Stimulated activated CD8-positive, alpha-beta memory T cell treated with anti-CD3 and anti-CD28 coated beads, Interleukin-7, amount 100 ng/mL, for 4 hours (primary cell): ENCODE measurements at places on chromosomes 6 and 20.

DNA sequence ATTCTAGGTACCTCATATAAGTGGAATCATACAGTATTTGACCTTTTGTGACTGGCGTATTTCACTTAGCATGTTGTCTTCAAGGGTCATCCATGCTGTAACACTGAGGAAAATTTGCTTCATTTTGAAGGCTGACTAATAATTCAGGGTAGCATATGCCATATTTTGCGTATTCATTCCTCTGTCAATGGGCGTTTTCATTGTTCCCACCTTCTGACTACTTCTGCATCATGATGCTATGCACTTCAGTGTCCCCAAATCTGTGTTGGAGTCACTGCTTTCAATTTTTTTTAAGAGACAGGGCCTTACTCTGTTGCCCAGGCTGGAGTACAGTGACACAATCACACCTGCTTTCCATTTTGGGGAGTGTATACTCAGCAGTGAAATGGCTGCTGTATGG, 51.6 kb downstream of the SYNDIG1 start:
- DNase-seq = no peak

DNA sequence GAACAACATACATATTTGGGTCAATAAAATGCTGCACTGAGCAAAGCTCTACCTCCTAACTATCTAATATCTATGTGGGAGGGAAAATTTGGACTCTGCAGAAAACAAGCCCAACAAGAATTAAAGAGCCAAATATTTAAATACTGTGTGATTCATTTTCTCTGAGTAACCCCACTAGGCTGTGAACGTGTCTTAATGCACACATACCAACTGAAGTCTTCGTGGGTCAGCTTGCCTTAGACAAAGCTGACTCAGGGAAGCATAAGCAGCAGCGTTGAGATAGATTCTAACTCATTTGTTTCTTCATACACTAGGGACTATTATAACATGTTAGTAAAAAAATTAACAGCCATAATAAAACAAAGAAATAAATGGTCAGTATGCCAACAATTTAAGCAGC, 114.3 kb downstream of the GJA1 start:
- no peak for DNase-seq

- DNase-seq = no peak
These were observed 77.6 kb upstream of the MOCS1 start for GRCh38 chr6:40011844-40012243.

DNA sequence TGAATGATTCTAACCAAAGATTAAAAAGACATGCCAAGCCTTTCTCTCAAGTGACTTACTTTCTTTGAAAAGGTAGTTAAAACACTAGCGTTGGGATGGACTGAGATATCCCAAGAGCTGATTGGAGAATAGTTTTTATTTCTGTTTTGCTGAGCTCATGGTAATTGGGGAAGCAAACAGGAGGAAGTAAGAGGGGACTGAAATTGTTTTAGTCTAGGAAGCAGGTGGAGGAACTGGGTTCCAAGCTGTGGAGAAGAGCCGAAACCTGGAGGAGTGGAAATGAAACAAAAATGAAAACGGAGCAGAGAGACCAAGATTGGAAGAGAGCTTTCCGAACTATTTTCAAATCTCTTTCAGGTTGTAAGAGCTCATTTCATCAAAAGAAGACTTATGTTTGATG, 59.9 kb upstream of the TENT5A start:
- DNase-seq = no peak

GRCh38 chr6:134909701-134910592, 40.0 kb downstream of the ALDH8A1 start:
- DNase-seq = no peak

DNA sequence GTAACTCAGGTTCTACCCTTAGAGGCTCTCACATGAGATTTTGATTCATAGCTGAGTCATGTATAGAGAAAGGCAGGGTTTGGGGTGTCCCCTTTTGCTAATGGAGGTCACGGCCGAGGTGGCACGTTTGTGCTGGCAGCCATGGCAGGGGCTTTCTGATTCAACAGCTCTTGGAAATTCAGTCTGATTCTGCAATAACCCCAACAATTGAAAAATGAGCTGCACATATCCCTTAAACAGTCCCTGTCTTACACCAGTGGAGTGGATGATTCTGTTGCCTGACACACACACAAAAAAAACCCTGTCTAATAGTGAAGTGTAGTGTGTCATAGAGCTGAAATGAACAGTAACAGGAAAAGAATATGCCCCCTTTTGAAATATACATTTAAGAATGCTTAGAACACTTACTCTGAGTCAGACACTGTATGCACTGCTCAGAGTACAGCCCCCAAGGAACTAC, 40.4 kb upstream of the ARG1 start:
- peak; percentile 22 for DNase-seq

DNA sequence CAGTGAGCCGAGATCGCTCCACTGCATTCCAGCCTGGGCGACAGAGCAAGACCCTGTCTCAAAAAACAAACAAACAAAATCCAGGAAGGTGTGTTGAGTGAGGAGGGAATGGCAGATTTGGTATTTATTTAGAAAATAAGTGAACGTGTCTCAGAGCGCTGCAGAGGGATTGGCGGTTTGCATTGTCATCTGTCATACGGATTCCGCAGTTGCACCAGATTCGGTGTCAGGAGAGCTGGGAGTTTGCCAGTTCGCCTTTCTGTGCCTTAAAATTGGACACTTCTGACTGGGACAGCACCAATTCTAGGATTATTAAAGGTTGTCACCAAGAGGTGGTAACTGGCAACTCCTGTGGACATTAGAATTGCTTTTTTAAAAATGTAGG, 912 bp downstream of the SNRNP48 start:
- DNase-seq = no peak

DNA sequence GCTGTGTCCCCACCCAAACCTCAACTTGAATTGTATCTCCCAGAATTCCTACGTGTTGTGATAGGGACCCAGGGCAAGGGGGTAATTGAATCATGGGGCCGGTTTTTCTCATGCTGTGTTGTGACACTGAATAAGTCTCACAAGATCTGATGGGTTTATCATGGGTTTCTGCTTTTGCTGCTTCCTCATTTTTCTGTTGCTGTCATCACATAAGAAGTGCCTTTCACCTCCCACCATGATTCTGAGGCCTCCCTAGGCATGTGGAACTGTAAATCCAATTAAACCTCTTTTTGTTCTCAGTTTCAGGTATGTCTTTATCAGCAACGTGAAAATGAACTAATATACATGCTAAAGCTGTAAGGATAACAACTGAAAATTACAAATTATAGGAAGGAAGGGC, 88.3 kb downstream of the CDYL start:
- no peak for DNase-seq

GRCh38 chr6:111610548-111611172, 5.0 kb upstream of the TRAF3IP2 start:
- no peak for DNase-seq

DNA sequence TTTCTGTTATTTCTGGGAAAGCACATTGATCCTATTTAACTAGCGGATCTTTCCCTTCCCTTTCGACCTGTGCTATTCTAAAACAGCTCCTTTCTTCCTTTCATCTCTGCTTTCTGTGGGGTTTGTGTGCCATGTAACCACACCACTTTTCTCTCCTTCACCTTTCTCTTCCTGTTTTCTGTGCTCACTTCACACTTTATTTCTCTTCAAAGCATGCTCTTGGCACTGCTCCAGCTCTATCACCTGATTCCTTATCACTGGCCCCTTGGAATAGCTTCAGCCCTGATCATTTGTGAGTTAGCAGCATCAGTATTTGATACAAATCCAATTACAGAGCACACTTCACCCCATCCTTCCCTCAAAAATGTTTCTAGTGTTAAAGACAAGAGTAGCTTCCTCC, 8.1 kb upstream of the METTL24 start:
- DNase-seq = no peak

DNA sequence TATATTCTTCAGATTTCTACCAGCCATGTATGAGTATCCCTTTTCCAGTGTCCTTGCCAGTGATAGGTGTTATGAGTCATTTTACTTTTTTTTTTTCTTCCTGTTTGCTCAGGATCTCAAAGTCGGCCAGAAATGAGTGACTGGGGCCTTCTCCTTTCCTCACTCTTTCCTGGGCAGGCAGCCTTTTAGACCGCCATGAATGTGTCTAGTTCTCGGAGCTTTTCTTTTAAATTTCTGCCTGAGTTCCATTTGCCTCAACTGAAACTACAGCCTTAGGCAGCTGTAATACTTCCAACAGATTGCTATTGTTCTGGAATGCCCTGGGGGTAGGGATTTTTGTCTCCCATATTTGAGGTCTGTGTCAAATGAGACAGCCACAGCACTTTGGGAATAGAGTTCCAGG, 83.7 kb downstream of the STXBP5 start:
- DNase-seq = no peak

GRCh38 chr6:100457311-100457990, 7.3 kb downstream of the SIM1 start:
- no peak for DNase-seq

DNA sequence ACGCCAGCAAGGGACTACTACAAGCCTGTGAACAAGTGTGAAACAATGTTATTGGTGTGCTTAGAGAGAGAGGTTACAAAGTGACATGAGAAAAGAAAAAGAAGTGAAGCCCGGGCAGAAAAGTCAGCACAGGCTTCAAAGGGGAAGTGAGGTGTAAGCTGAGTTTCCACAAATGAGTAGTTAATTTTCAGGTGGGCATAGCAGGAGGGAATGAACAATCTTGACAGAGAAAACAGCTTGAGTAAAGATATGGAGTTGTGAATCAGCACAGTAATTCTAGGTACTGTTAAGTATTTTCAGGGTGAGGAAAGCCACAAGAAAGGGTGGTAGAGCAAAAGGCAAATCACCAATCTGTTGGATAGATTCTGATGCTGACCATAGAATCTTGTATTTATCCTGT, 4.3 kb downstream of the KCNQ5 start:
- no peak for DNase-seq

- no peak for DNase-seq
These were observed 275.0 kb upstream of the BMP2 start for GRCh38 chr20:6492271-6493055.

DNA sequence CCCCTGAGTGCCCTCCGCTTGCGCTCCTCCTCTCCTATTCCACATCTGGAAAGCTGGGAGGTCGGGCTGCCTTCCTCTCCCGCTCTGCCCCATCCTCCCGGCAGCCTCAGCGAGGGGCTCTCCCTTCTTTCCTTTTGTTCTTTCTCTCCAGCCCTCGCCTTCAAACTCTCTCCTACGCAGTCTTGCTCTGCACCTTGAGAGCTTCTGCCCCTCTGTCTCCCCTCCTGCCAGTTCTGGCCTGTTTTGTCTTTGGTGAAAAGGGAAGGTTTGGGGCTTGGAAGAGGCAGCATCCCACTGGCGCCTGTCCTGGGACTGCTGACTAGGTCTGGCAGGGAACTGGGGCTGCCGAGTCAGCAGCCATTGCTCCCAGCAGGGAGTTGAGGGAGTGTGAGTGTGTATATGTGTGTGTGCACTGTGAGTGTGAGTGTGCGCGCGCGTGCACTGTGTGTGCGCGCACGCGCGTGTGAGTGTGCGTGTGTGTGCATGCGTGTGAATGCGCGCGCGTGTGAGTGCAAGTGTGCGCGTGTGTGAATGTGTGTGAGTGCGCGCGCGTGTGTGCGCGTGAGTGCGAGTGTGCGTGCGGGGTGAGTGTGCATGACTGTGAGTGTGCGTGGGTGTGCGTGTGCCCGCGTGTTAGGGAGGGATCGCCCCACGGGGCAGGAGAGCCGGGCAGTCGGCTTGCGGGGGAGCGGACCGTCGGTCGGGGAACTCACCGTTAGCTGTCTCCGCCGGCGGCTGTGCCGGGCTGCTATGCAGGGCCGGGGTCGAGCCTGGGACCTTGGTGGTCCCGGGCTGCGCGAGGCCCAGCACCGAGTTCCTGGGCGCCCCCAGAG, 523 bp downstream of the CPXM1 start:
- no peak for DNase-seq

- DNase-seq = no peak
These were observed 4.2 kb downstream of the OR2B2 start for GRCh38 chr6:27908017-27908416.

DNA sequence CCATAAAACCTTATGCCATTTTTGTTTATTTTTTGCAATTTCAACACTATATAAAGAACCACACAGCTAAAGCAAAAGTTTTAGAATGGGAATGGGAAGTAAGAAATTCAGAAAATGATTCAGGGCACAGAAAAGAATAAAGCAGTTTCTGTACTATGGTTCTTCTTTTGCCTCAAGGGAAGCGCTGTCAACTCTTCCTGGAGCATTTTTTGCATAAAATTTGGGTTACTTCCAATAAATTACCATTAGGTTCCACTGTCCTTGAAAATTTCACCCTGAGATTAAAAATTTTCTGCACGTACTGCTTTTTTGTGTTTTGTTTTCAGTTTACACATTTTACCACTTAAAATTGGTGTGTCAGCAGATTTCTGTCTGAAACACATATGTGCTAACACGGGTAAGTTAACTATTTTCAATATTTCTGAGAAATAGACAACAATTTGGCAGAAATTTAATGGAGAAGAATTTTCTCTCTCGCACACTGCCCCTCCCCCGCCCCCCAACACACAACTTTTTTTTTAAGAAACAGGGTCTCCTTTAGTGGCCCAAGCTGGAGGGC, 79.6 kb downstream of the ADAT2 start:
- DNase-seq = no peak

DNA sequence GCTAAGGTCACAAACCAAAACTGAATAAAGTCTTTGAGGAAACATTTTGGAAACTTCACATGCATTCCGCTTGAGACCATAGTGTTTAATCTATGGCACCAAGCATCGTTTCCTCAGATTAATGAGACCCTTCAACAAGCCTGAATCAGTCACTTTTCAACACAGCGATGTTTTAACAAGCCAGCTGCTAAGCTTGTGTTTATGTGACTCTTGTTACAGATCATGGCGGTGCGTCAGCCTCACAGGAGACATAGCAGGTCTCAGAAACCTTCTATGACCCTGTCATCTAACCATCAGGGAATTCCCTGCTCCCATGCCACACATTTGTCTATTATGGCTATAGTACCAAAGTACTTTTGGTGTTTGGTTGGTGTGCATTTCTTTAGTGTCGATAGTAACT, 57.2 kb downstream of the MTFR2 start:
- no peak for DNase-seq
